ENCODE measurements at places on chromosomes 6 and 20.

GRCh38 chr20:19958219-19958618, 58.9 kb upstream of the NAA20 start:
- no peak for DNase-seq

- no peak for DNase-seq
These were observed 14.9 kb downstream of the RPF2 start for GRCh38 chr6:110996691-110997090.

GRCh38 chr6:160198606-160199211, 59.9 kb downstream of the SLC22A2 start:
- DNase-seq: no peak

DNA sequence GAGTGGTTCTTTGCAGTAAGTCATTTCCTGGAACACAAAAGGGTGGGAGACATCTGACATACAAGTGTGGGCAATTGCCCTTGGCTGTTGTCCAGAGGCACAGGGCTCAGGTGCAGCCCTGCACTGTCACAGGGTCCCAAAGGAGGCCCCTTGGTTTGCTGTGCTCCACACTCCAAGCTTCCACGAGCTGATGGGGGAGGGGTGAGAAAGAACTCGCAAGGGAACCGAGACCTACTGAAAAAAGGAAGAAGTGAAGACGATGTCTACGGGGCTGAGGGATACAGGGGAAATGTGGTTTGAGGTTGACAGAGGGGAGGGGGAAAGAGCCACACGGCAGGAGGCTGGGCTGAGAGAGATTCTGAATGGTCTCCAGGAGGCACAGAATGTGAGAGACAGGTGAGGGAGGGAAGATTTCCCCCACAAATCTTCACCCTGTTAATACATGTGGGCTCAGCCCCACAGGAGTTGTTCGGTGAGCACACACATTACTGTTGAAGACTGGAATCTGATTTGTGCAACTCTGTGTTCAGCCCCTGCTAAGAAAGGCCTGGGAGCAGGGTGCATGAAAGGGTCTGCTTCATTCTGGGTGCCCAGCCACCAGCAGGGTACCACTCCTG, 123.4 kb downstream of the LY86 start:
- no peak for DNase-seq

DNA sequence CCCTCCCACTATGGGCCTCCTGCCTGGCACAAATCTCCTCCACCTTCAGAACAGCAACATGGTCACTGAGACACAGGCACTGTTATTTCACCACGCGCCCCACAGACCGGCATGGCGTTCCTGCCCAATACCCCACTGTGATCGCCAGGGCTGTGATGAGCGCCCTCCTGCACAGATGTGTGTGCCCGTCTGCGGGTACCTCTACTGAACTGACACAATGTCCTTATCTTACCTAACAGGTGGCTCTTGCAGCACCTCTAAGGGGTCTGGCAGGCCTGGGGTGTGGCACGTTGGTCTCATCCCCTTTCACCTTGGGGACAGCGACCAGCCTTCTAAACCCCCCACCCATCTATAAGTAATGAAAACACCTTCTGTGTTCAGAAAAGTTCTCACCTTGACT, 64.2 kb downstream of the STAU1 start:
- no peak for DNase-seq

- DNase-seq: no peak
These were observed 74.1 kb downstream of the BFSP1 start for GRCh38 chr20:17457079-17457478.

GRCh38 chr20:44738813-44739477, 6.7 kb upstream of the KCNK15 start:
- no peak for DNase-seq

- DNase-seq: no peak
These were observed 7.1 kb downstream of the CDKAL1 start for GRCh38 chr6:20541382-20541781.

GRCh38 chr6:113011801-113012200, 664.7 kb downstream of the RFPL4B start:
- no peak for DNase-seq

- no peak for DNase-seq
These were observed 2.1 kb downstream of the EPM2A start for GRCh38 chr6:145733207-145733606.

DNA sequence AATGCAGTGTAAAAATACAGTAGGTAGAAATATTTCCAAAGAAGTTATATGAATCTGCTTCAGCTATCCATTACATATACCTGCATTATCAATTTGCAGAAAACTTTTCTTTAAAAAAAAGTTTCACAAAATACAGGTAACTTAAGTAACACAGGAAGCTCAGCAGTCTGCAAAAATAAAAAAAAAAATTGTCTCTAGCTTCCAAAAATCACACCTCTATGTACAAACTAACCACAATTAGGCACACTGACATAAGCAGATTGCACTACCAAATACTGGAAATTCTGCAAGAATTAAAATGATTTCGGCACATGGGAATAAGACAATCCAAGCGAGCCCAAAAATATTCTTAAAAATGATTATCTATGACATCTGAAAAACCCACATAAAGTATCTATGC, 41.2 kb downstream of the ME1 start:
- no peak for DNase-seq

GRCh38 chr20:46334303-46334904, 26.1 kb upstream of the CDH22 start:
- DNase-seq: no peak

DNA sequence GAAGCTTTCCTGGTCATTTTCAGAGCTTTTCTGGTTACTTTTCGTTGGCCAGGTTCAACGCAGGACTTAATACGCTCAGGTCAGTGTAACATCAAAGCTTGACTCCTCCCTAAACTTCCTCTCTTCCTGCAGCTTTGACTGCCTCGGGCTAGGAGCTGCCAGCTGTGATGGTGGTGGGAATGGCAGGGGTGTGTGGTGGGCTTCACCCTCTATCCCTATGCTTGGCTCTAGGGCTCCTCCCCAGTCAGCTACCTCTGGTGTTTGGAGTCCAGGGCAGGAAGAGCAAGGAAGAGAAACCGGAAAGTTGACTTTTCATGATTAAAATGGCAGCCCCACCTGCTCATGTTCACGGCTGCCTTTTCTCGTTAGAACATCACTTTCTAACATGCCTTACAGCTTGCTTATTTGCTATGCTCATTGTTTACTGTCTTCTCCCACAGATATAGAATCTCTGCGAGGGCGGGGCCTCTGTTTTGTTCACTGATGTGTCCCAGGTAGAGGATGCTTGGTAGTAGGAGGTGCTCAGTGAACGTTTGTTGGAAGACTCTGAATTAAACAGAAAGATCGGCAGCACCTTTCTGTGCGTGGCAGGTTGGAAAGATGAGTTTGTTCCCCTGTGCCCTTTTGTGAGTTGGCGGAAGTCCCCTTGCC, 16.1 kb upstream of the PPP1R14C start:
- DNase-seq: no peak

DNA sequence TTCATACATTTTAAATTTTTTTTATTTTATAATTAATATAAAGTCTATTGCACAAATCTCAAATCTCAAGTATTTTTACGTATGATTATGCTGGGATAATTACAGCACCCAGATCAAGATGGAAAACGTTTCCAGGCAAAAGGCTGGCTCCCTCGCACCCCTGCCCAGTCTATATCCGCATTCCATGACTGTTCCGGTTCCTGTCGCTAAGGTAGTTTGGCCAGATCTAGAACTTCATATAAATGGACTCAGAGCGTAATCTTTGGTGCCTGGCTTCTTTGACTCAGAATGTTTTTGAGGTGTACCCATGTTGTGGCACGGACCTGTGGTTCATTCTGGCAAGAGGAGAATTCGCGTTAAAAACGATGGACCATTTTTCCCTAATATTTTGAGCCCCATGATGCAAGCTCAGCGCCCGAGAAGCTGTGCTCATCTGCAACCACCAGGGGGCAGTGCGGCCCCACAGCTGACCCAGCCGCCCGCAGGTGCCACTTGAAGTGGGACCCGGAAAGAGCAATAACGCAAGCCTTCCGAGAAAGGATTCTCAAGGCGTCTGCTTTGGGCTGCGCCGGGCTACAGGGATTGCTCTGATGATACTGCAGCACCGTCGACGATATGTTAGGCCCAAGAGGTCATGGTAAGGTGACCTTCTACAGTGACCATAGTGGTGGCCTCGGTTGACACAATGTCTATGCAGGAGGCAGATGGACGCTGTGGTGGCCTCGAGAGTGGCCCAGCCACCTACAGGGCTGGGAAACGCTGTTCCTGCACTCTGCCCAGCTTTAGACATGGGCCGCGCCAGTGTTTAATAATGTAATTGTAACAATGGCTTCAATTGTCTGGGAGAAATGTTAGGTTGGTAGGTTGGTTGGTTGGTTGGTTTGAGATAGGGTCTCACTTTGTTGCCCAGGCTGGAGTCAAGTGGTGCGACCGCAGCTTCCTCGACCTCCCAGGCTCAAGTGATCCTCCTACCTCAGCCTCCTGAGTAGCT, 160.1 kb downstream of the ZMYND8 start:
- no peak for DNase-seq

GRCh38 chr20:40717343-40717865, 28.4 kb upstream of the MAFB start:
- no peak for DNase-seq

DNA sequence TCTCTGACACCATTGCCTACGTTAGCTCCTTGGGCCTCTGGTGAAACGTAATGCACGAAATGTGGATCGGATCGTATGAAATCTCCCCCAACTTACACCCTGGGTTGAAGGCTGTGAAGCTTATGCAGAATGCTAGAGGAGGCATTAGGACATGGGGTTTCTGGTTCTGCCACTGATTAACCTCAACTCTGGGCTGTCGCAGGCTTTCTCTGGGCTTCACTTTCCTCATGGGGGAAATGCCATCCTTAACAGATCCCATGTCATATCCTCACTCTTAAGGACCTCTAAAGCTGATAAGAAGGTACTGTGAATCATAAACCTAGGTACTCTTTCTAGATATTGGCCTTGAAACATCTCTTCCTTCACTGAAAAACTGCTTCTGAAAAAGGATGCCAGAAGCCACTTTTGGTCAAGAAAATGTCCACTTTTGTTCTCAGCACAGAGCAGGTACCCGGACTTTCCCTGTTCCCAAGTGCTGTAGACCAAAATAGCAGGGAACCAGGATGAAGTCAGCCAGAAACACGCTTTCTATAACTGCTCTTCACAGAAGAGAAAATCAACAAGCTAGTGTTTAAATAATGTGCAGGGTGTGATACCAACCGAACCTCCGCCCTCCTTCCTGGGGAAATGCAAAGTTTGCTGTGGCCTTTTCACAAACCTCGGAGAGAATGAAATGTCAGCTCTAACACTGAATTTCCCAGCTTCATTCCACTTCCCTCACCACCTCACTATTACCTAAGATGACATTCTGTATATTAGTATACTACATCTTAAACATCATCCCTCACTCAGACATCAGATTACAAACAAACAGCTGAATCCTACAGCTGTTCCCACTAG, 118.9 kb downstream of the BACH2 start:
- DNase-seq: no peak

DNA sequence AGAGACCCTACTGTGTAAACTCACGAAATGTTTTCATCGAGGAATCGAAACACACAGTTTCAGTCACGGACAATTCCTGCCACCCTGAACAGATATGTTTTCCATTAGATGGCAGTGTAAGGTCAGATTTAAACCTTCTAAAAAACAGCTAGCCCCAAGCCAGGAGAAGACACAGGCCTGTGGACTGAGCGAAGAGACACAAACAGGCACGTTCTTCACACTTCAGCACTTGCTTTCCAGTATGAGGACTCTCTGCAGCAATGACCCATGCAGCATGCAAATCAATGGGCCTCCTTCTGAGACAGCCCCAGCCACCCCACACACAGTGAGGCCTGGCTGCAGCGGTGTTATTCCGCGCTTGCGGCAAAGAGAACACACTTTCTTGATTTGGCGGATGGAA, 31.9 kb downstream of the HUS1B start:
- no peak for DNase-seq

GRCh38 chr6:74715355-74716085, 490.3 kb downstream of the COL12A1 start:
- no peak for DNase-seq

GRCh38 chr20:3312940-3313682, 74.1 kb upstream of the SLC4A11 start:
- DNase-seq: no peak

DNA sequence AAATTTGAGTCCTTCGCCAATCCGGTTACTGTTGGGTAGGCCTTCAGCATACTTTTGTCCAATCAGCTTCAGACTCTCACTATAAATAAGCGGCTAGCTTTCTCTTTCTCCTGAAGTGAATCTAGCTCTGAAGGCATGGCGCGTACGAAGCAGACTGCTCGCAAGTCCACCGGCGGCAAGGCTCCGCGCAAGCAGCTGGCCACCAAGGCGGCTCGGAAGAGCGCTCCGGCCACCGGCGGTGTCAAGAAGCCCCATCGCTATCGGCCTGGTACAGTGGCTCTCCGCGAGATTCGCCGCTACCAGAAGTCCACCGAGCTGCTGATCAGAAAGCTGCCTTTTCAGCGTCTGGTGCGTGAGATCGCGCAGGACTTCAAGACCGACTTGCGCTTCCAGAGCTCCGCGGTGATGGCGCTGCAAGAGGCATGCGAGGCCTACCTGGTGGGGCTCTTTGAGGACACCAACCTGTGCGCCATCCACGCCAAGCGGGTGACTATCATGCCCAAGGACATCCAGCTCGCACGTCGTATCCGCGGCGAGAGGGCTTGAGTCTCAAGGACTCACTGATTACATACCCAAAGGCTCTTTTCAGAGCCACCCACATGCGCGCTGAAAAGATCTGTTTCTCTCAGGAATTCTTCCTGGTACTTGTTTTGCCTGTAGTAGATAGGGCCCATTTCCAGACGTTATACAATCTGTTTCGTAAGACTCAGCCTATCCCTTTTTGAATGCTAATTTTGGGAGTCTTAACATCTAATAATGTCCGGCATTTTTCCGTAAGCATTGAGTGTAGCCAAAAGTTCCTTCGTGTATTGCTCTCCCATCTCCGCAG, 102.0 kb downstream of the OR2B2 start:
- peak; percentile 93 for DNase-seq

DNA sequence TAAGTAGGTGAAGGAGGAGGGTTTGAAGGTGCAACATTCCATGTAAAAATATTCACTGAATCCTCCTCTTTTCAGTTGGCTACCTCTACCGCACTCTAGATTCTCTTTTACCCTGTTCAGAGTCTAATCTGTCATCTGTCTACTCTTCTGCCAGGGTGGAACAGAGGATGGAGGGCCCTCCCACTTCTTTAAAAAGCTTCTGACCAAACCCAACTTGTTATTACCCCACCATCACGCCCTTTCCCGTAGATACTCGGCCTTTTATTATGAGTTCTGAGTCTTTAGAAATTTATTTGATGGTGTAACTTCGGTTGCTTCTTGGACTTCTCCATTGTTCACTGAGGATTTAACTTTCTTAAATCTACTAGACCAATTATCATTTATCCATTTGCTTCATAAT, 11.7 kb downstream of the STX11 start:
- DNase-seq: no peak

GRCh38 chr6:143993965-143994646, 14.0 kb downstream of the PLAGL1 start:
- DNase-seq: no peak

- DNase-seq: peak; percentile 29
These were observed 144.6 kb upstream of the AGPAT4 start for GRCh38 chr6:161418463-161418945.

- DNase-seq: no peak
These were observed 483.5 kb downstream of the UTRN start for GRCh38 chr6:144768551-144769075.
